ENCODE measurements at places on chromosomes 1 and 21.

- DNase-seq: no peak
These were observed 409.9 kb upstream of the C1orf87 start for GRCh38 chr1:60483509-60483908.

DNA sequence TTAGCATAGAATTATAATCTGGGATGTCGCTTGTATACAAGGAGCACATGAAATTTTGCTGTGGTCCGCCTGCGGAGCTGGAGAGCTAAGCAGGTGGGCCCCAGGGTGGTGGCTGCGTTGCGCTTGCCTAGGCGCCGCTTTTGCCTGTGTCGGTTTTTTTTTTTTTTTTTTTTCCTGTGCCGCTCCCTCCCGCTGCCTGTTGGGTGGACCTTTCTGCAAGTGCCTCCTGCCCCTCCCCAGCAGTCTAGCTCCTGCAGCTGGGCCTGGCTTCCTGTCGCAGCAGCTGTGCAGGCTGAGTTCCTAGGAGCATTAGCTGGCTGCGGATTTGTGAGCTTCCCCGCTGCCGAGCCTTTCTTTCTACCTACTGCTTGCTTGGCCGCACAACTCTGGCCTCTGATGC lies 20.6 kb downstream of the PYHIN1 start:
- no peak for DNase-seq

- no peak for DNase-seq
These were observed 6.4 kb downstream of the MT1HL1 start for GRCh38 chr1:236997882-236998281.

DNA sequence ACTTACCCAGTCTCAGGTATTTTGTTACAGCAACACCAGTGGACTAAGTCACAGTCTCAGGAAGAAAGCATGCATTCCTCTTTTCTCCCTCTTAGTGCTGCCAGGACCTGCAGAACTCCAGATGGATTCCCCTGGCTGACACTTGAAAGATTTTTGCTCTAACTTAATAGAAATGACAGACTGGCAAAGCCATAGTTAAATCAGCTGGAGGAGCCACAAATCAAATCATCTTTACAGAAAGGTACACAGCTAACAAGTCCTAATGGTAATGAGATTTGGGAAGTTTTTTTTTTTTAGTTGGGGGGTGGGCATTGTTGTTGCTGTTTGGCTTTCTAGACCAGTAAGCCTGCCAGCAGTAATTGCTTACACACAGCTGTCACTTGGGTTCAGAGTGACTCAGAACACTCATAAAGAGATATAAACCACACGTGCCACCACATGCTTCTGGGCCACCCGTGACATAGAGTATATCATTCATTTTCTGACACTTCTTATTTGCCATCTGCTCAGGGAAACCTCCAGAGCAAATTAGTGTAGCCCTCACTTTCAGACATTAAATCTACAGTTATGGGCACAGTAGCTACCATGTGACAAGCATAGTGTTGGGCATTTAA lies 72.4 kb downstream of the FH start:
- no peak for DNase-seq

GRCh38 chr1:55833529-55834091 lies 618.4 kb upstream of the USP24 start:
- DNase-seq: no peak

GRCh38 chr21:42733874-42734273 lies 80.5 kb downstream of the PDE9A start:
- no peak for DNase-seq

GRCh38 chr1:45543581-45544417 lies 6.8 kb upstream of the AKR1A1 start:
- DNase-seq: no peak

- peak; percentile 86 for DNase-seq
These were observed 52.2 kb downstream of the NENF start for GRCh38 chr1:212484701-212485570.

Measured in PC-9 (cell line).